NCI-H187 treated with DMSO at 0.1 percent for 48 hours (cell line): ENCODE measurements at places on chromosomes 6 and 20.

DNA sequence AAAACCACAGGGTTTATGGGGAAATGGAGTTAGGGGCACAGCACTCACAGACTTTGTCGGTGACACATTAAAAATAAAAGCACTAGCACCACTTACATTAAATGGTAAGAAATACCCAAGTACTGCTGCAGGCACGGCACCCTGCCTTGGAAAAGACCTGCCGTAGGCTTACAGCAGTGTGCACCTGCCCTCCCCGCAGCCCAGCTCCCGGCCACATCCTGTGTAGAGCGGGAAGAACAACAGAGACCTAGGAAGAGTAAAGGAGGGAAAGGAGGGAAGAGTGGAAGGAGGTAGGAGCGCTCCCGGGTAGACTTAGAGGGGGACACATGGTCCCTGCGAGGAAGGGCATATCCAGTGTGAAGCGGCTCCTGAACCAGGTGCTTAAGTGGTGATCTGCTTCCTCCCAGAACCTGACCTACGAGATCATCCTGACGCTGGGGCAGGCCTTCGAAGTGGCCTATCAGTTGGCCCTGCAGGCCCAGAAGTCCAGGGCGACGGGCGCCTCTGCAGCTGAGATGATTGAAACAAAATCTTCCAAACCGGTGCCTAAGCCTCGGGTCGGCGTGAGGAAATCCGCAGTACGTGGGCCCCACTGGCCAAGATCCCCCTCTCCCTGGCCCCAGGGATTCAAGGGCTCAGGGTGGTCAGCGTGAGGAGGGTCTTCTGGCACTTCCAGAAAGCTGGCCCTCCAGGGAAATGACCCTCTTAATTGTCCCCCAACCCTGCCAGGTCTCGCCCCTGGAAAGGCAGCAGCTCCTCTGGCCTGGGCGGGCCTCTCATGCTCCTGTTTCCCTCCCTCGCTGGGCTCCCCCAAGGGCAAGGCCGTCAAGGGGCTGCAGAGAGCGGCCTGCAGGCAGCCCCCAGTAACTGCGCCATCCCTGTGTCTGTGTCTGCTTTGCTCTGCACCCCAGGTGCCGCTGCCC, 55.5 kb downstream of the TCP11 start:
- DNase-seq, result no peak

- no peak for DNase-seq
Measured at GRCh38 chr6:73581293-73581692, 60.5 kb upstream of the EEF1A1 start.

GRCh38 chr6:120826253-120826652, 508.0 kb downstream of the TBC1D32 start:
- no peak for DNase-seq

- no peak for DNase-seq
Measured at GRCh38 chr6:82917346-82918064, 148.1 kb downstream of the UBE3D start.

GRCh38 chr6:121521164-121521555, 85.7 kb downstream of the GJA1 start:
- no peak for DNase-seq

DNA sequence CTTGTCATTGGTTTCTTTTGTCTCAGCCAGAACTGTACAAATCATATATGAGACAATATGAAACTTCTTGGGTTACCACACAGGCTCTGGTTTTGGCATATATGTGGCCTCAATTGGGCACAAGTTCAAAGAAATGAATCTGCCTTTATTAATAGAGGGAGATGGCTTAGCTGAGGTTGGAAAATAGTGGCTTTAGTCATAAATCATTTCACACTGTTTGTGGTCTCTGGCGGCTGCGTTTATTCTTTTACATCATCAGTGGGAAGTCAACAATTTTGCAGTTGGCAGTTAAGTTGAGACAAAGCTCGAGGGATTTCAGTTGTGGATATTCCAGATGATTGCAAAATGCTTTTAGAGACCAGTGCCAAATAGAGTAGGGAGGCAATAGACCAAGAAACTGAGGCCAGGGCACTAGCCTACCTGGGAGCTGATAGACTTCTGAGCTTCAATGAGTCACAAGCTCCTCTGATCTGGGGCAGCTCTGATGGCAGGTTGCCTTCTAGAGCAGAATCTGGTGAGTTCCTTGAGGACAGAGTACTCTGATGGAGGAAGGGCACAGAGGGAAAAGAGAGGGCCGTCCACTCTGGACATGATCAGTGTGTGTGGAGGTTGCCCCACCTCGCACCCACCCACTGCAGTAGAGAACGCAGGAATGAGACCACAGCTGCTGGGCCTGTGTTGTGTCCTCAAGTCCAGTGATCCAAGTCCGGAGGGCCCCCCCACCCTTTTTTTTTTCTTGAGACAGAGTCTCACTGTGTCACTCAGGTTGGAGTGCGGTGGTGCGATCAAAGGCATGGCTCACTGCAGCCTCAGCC, 73.5 kb downstream of the ARMC2 start:
- no peak for DNase-seq
